ENCODE measurements at places on chromosomes 13 and 19. TPM values are rescaled to one million over a fixed set of nuclear protein-coding genes. Genes with fewer than 3 reads are reported as not detected.

DNA sequence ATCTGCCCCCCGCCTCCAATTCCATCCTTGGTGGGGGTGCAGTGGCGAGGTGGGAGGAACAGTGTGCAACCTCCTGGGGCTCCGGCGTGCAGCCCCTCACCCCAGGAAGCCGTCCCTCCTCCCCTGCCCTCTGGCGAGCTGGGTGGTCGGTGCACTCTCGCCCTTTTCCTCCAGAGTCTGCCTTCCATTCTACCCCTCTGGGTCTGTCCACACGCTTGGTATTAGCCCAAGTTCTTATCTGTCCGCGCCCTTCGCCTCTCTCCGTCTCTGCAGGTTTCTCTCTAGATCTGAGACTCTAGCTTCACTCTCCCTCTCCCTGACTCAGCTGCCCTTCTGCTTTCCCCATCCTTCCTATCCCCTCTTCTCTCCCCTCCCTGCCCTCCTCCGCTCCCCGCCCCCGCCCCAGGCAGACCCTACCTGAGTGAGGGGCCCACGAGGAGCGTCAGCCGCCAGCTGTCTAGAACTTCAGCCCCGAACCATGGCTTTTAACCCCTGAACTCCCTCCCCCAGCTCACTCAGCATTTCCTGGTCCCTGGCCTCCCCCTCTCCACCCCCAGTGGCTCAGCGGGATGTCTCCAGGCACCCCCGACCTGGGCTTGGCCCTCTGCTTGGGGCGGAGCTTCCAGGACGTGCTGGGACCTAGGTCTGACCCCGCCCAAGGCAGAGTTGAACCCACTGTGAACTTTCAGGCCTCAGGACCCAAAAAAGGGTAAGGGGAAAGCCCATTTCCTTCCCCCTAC is 499 bp upstream of the KLK13 start:
- H3K27me3 ChIP-seq = peaks cover 55% of the 10 kb centered on the region
- peaks cover 14% of the 10 kb centered on the region for H3K4me1 ChIP-seq
- no peak for DNase-seq
- no peaks in the 10 kb centered on the region for H3K36me3 ChIP-seq

DNA sequence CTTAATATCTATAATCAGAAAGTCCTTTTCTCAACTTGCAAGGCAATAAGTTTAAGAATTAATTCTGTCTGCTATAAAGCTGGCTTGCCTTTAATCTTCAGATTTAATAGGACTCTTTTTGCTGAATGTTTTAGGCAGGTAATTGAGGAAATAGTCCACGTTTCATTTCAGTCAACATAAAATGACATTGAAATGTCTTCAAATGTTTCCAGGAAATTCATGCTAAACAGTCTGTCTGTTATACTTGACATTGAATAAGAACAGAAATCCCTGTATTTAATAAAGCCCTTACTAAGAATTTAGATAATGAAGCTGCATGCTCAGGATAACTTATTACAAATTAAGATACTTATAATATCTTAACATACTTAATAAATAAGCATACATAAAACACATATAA is 84.2 kb downstream of the PCDH9 start:
- no peak overlapping the region for H3K4me3 ChIP-seq
- H3K36me3 ChIP-seq = no peaks in the 10 kb centered on the region
- peaks cover 56% of the 10 kb centered on the region for H3K4me1 ChIP-seq

Gene CEACAM19
- 2.2 TPM for total RNA-seq

Gene FAM124A
- total RNA-seq = 5.7 TPM

- peaks cover 13% of the 10 kb centered on the region for H3K4me1 ChIP-seq
- H3K27me3 ChIP-seq = peaks cover 40% of the 10 kb centered on the region
- H3K27ac ChIP-seq = no peak overlapping the region
- H3K36me3 ChIP-seq = no peaks in the 10 kb centered on the region
- DNase-seq = no peak
Measured at GRCh38 chr13:112177450-112178288, 110.7 kb downstream of the SOX1 start.

DNA sequence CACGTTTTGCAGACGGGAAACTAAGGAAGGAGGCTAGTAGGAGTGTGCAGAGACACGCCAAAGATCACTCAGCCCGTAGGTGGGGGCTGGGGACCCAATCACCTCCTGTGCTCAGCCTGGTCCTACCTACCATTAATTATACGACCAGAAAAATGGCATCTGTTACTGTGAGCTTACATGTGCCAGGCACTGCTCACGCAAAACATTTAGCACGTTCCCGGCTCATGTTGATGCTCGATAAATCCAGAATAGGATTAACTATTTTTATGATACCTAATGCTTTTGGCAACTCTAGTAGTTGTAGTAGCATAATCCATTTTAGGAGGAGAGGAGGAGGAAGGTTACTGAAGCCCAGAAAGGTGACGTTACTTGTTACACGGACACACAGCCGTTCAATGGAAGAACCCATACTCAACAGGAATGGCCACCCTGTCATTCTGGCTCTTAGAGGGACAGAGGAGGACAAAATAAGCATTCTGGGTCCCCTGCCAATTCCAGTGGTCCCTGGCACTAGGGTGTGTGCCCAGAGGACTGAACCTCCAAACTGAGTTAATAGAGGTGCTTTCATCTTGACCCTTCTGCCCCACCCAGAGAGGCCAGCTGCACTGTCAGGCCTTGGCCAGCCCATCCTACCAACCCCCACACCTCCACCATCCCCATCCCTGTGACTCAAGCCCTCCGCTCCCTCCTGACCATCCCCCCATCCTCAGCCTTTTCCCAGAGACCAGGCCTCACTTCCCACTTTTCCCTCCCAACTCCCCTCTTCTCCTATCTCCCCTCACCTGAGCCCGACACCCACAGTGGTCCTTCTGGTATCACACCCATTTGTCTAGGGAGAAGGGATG is 5.0 kb upstream of the EML2 start:
- no peaks in the 10 kb centered on the region for H3K36me3 ChIP-seq
- H3K4me1 ChIP-seq = peaks cover 54% of the 10 kb centered on the region
- H3K4me3 ChIP-seq = no peak overlapping the region

Gene CCDC169
- 0.69 TPM for total RNA-seq

Gene KASH5
- total RNA-seq = not detected

Gene GNG7
- total RNA-seq = 46.6 TPM

Gene KRI1
- total RNA-seq = 10.2 TPM

Gene RPL13A
- total RNA-seq = 1,308 TPM

Gene CRLF1
- 20.0 TPM for total RNA-seq

DNA sequence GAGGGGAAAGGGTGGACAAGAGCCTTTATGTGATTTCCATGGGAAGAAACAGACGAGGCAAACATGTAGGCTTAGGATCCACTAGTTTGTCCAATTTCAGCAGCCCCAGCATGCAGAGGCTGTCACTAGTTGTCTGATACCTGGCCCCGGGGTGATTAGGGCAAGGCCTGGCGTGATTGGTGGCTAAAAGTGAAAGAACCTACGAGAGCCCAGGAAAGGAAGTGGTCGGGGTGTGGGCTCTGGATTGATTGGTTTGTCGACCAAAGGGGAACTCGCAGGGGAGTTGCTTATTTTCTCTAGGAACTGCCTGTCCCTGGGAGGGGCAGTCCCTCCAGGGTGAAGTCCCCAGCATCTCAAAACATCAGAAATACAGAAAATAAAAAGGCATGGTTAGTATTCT is 64.2 kb upstream of the UQCRFS1 start:
- no peak overlapping the region for H3K27ac ChIP-seq
- H3K27me3 ChIP-seq = peaks cover 75% of the 10 kb centered on the region
- H3K36me3 ChIP-seq = no peaks in the 10 kb centered on the region

DNA sequence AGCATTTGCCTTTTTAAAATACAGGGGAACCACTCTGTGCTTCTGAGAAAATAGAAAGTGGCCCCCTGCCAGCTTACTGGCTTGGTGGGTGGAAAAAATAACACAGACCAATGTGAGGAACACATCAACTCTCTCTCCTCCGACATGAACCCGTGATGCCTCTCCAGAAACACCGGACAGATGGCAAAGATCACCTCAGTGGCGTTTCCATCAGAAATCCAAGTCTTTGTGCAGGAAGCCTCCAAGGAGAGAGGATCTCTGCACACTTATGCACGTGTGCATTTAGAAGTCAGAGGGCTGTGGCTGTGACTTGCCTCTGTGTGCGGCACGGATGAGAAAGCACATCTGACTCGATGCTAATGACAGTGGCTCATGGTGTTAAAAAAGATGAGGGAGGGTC is 112.3 kb upstream of the KLF12 start:
- H3K27me3 ChIP-seq = no peaks in the 10 kb centered on the region
- no peak overlapping the region for H3K27ac ChIP-seq
- DNase-seq = peak; percentile 18
- peaks cover 9% of the 10 kb centered on the region for H3K4me1 ChIP-seq
- no peaks in the 10 kb centered on the region for H3K36me3 ChIP-seq

DNA sequence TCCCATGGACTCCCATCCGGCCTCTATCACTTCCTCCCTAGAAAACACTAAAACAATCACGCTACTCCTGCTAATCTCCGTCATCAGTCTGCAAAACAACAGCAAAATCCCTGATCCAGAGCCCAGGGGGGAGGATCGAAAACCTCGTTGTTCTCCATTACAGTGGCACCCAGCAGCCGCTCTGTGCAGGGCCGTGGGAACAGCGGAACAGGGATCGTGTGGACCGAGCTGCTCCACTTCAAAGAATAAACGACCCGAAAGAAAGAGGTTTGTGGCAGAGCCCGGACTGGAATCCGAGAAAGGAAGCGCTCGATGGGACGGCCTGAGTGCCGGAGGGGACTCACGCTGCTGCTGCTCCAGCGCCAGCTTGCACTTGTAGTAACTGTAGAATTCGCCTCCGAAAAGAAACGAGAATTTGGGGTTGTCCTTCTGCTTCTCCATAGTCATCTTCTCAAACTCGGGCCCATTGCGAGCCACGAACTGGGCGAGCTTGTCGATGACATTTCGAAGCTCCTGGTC is 652 bp downstream of the CHERP start:
- H3K27ac ChIP-seq = peak overlapping the region; percentile 96
- no peak for DNase-seq
- peaks cover 66% of the 10 kb centered on the region for H3K4me1 ChIP-seq
- H3K4me3 ChIP-seq = peak overlapping the region; percentile 84
- peaks cover 32% of the 10 kb centered on the region for H3K36me3 ChIP-seq

DNA sequence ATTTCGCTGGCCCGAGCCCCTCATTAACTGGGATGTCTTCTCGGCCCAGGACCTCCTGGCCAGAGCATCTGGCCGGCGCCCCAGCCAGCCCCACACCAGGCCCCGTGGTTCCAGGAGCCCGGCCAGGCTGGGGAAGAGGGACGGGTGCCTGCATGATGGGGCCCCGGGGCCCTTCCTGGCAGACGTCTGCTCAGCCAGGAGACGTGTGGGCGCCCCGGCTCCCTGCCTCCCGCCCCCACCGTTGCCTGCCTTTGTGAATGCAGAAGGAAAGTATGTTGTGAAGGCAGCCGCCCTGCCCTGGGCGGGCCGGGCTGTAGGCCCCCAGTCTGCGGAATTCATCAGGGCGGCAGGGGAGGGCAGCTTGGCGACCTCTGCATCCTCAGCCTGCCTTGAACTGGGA is 4.4 kb upstream of the COMP start:
- H3K27ac ChIP-seq = no peak overlapping the region
- H3K4me1 ChIP-seq = peaks cover 13% of the 10 kb centered on the region
- H3K36me3 ChIP-seq = no peaks in the 10 kb centered on the region
- H3K4me3 ChIP-seq = no peak overlapping the region
- no peak for DNase-seq

Gene FLT1
- 40.7 TPM for total RNA-seq

DNA sequence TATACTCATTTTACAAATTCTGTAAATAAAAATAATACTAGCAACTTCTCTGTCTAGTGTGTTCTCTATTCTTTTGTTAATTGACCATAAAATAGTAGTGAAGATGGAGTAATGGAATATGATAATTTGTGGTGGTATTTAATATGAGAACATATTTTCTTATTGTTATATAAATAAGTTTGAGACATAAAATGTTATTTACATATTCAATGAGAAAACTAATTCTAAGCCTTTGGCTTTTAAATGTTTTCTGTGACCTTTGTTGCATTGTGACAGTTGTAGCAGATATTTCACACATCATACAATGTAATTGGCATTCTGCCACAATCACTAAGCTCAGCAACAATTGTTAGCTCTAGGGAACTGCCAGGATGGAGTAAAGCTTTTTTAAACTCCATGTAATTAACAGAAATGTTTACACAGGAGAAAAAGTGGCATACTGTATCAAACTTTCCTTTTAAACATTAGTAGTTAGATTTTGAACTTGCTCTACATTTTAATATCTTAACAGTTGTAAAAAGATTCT is 562.1 kb upstream of the PCDH9 start:
- H3K27ac ChIP-seq = no peak overlapping the region
- H3K4me3 ChIP-seq = no peak overlapping the region
- DNase-seq = no peak
- no peaks in the 10 kb centered on the region for H3K4me1 ChIP-seq
- H3K36me3 ChIP-seq = no peaks in the 10 kb centered on the region

Gene ZNF350
- total RNA-seq = 8.0 TPM

- no peak overlapping the region for H3K4me3 ChIP-seq
- H3K4me1 ChIP-seq = no peaks in the 10 kb centered on the region
- no peak overlapping the region for H3K27ac ChIP-seq
- no peak for DNase-seq
- no peaks in the 10 kb centered on the region for H3K36me3 ChIP-seq
- H3K27me3 ChIP-seq = no peaks in the 10 kb centered on the region
Measured at GRCh38 chr13:79621449-79621848, 140.5 kb downstream of the NDFIP2 start.

- H3K4me3 ChIP-seq = no peak overlapping the region
- H3K4me1 ChIP-seq = no peaks in the 10 kb centered on the region
- no peak for DNase-seq
Measured at GRCh38 chr19:17256130-17256529, 8.4 kb downstream of the USHBP1 start.

Gene PALM
- 26.8 TPM for total RNA-seq

DNA sequence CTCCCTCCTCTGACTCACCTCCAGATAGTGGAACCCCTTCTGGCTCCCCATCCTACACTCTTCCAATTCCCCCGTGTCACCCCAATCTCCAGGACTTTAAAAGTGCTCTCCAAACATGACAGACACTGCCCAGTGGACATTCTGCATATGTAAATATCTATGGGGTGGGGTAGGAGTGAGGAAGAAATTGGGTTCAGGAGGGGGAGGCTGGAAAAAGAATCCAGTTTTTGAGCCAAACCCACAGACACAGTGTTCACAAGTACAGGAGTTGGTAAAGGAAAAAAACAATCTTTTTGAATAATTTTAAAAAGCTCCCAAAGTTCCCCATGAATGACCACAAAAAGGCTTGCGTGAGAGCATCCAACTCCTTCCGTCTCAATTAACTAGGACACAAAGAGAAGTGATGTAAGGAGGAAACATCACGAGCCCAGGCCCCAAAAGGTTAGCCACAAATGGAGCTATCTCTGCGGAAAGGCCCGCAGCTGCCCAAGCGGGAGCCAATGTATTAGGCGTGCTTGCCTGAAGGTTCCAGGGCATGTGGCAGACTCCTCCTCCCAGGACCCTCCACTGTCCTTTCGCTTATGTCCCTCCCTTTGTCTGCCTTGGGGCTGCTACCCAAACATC is 18.0 kb downstream of the ZC3H4 start:
- no peak for DNase-seq
- peak overlapping the region; percentile 80 for H3K27ac ChIP-seq
- H3K36me3 ChIP-seq = peaks cover 31% of the 10 kb centered on the region
- no peaks in the 10 kb centered on the region for H3K27me3 ChIP-seq
- peaks cover 70% of the 10 kb centered on the region for H3K4me1 ChIP-seq
- H3K4me3 ChIP-seq = no peak overlapping the region

GRCh38 chr13:113976711-113977684 is 3.1 kb upstream of the C13orf46 start:
- peaks cover 49% of the 10 kb centered on the region for H3K36me3 ChIP-seq
- peaks cover 11% of the 10 kb centered on the region for H3K4me1 ChIP-seq
- H3K27ac ChIP-seq = no peak overlapping the region
- H3K4me3 ChIP-seq = no peak overlapping the region
- H3K27me3 ChIP-seq = no peaks in the 10 kb centered on the region

GRCh38 chr19:51417810-51418157 is 342 bp upstream of the SIGLEC10 start:
- no peak overlapping the region for H3K4me3 ChIP-seq
- no peaks in the 10 kb centered on the region for H3K4me1 ChIP-seq
- H3K27me3 ChIP-seq = peaks cover 88% of the 10 kb centered on the region
- DNase-seq = no peak
- H3K27ac ChIP-seq = no peak overlapping the region

Gene ZSWIM9
- 7.6 TPM for total RNA-seq
